Breast epithelium (tissue), 4 donors: ENCODE measurements at places on chromosomes 5 and 9. TPM values are rescaled to one million over a fixed set of nuclear protein-coding genes. Genes with fewer than 3 reads are reported as not detected.

- no peak overlapping the region for H3K4me3 ChIP-seq
- H3K27me3 ChIP-seq, result no peaks in the 10 kb centered on the region
- DNase-seq, result no peak
- H3K36me3 ChIP-seq, result no peaks in the 10 kb centered on the region
- H3K27ac ChIP-seq, result no peak overlapping the region
Observed at GRCh38 chr5:169626779-169627178, 10.3 kb upstream of the DOCK2 start.

The ANKRD31 gene
- total RNA-seq, result 0.66 TPM

The ZNF483 gene
- total RNA-seq, result 16.4 TPM

- no peaks in the 10 kb centered on the region for H3K36me3 ChIP-seq
- H3K27me3 ChIP-seq, result no peaks in the 10 kb centered on the region
- no peak overlapping the region for H3K27ac ChIP-seq
- no peaks in the 10 kb centered on the region for H3K4me1 ChIP-seq
Observed at GRCh38 chr9:79812099-79812498, 240.3 kb downstream of the TLE4 start.

The C9orf153 gene
- total RNA-seq, result 0.59 TPM

The CRHBP gene
- 0.73 TPM for total RNA-seq

DNA sequence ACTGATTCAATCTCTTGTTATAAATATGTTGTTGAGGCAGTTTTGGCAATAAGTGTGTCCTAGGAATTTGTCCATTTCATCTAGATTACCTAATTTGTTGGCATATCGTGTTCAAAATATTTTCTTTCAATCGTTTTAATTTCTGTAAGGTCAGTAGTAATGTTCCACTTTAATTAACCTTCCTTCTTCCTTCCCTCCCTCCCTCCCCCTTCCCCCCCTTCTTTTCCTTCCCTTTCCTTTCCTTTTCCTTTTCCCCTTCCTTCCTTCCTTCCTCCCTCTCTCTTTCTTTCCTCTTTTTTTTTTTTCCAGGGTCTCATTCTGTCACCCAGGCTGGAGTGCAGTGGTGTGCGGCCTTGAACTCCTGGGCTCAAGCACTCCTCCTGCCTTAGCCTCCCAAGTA is 27.1 kb downstream of the CD14 start:
- no peak overlapping the region for H3K27ac ChIP-seq
- H3K4me1 ChIP-seq, result no peaks in the 10 kb centered on the region
- no peaks in the 10 kb centered on the region for H3K27me3 ChIP-seq
- DNase-seq, result no peak
- H3K4me3 ChIP-seq, result no peak overlapping the region
- H3K36me3 ChIP-seq, result no peaks in the 10 kb centered on the region

The PRSS3 gene
- total RNA-seq, result 0.33 TPM

- H3K36me3 ChIP-seq, result peaks cover 13% of the 10 kb centered on the region
- H3K4me1 ChIP-seq, result no peaks in the 10 kb centered on the region
- no peak overlapping the region for H3K4me3 ChIP-seq
- H3K27ac ChIP-seq, result no peak overlapping the region
Observed at GRCh38 chr5:146126068-146126467, 20.7 kb upstream of the PLAC8L1 start.

- H3K27ac ChIP-seq, result peak overlapping the region; percentile 94
- H3K36me3 ChIP-seq, result no peaks in the 10 kb centered on the region
- no peak for DNase-seq
- H3K4me1 ChIP-seq, result no peaks in the 10 kb centered on the region
Observed at GRCh38 chr5:116084287-116084691, 536 bp upstream of the COMMD10 start.

GRCh38 chr9:9061627-9062026 is 1262.0 kb upstream of the DMAC1 start:
- H3K4me1 ChIP-seq, result no peaks in the 10 kb centered on the region
- no peaks in the 10 kb centered on the region for H3K36me3 ChIP-seq
